ENCODE measurements at places on chromosomes 7 and 10.

GRCh38 chr10:132915411-132915810, 27.0 kb downstream of the CFAP46 start:
- H3K4me1 ChIP-seq, result no peaks in the 10 kb centered on the region
- H3K27ac ChIP-seq, result no peak overlapping the region
- no peak overlapping the region for H3K4me3 ChIP-seq
- H3K36me3 ChIP-seq, result no peaks in the 10 kb centered on the region
- no peak for DNase-seq
- H3K27me3 ChIP-seq, result peaks cover 55% of the 10 kb centered on the region

- no peak overlapping the region for H3K27ac ChIP-seq
- no peaks in the 10 kb centered on the region for H3K36me3 ChIP-seq
- peaks cover 11% of the 10 kb centered on the region for H3K4me1 ChIP-seq
- no peaks in the 10 kb centered on the region for H3K27me3 ChIP-seq
Measured at GRCh38 chr7:105871142-105871541, 5.3 kb downstream of the ATXN7L1 start.

DNA sequence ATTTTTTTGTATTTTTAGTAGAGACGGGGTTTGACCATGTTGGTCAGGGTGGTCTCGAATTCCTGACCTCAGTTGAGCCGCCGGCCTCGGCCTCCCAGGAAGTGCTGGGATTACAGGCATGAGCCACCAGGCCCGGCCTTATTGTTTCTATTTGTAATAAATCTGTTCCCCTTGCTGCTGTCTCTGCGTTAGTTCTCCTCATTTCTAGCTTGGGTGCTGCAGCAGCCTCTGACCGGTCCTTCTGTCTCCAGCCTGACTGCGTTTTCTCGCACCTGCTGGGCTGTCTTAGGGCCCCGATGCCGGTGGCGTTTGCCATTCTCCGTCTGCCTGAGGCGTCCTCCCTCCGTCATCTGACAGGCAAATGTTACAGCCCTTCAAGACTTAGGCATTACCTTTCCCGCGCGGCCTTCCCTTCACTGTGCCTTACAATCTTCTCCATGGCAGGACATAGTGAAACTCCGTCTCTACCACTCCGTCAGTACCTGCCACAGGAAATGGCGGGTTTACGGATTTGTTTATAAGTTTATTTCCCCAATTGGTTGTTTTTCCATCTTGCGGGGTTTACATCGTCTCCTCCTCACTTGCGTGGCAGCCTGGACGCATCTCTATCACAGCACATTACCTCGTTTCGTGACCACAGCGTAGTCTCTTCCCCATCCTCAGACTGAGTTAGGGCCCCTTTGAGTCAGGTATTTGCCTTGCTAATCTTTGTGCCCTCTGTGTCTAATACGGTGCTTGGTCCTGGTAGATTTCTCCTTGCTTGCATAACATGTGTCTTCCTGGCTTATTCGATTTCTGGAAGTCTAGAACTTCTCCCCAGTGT, 2.3 kb upstream of the GIMAP8 start:
- no peaks in the 10 kb centered on the region for H3K36me3 ChIP-seq
- no peak overlapping the region for H3K27ac ChIP-seq
- DNase-seq, result no peak
- H3K4me1 ChIP-seq, result no peaks in the 10 kb centered on the region

- H3K27ac ChIP-seq, result no peak overlapping the region
- DNase-seq, result no peak
- no peak overlapping the region for H3K4me3 ChIP-seq
- H3K27me3 ChIP-seq, result no peaks in the 10 kb centered on the region
- H3K36me3 ChIP-seq, result no peaks in the 10 kb centered on the region
- no peaks in the 10 kb centered on the region for H3K4me1 ChIP-seq
Measured at GRCh38 chr7:39664057-39664456, 40.7 kb downstream of the RALA start.

DNA sequence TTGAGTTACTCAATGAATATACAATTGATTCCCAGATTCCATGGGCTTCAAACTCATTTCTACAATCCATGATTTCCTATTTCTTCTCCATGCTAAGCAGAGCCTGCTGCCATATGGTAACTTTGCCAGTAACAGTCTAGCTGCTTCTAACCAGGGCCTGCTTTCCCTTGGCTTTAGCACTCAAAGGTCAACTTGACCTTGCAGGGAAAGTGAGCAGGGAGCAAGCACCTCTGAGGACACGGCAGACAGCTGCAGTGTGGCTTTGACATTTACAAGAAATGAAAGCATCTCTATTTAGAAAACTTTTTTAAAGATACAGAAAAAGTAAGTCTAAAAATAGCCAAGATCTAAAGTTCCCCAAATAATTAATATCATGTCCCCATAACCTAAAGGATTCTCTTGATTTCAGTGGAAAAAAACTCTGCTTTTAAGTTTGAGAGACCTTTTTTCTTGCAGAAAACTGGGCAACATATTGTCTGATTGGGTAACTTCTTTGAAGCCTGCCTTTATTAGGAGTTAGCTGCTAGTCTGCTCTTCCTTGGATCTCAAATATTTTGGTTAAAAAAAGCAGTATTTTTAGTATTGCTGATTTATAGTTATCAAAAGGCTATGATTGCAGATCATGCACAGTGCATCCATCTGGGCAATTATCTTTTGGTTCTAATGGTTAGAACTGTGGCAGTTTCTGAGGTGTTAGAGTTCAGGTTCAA, 257.9 kb downstream of the AHR start:
- no peak overlapping the region for H3K4me3 ChIP-seq
- DNase-seq, result no peak
- peaks cover 32% of the 10 kb centered on the region for H3K4me1 ChIP-seq
- H3K27me3 ChIP-seq, result no peaks in the 10 kb centered on the region

DNA sequence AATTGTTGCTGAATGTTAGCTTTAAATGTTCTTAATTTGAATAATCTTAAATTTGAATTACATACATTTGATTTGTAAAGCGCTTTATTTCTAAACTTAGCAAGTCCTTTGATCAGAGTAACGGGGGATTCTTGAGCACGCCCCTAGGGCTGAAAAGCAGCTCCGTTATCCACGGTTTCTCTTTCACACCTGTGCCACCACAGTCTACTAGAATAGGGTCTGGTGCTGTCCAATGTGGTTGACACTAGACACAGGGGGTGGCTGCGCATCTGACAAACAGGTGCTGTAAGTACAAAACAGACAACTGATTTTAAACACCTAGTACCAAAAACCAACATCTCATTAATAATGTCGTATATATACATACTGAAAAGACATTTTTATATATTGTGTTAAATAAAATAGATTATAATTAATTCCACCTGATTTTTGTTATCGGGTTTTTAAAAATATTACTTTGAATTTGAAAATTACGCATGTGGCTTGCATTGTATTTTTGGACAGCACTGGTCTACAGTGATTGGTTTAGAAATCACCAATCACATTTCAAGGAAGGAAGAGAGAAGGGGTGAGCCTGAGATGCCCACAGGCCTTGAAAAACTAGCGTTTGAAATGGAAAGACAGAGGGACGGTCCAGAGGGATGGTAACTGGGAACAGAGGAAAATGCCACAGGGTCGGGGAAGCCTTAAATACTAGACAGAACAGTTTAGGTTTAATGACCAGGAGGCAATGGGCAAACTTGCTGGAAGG, 7.3 kb downstream of the SEPHS1 start:
- H3K27me3 ChIP-seq, result no peaks in the 10 kb centered on the region
- peaks cover 16% of the 10 kb centered on the region for H3K36me3 ChIP-seq
- H3K27ac ChIP-seq, result no peak overlapping the region
- H3K4me3 ChIP-seq, result no peak overlapping the region
- no peak for DNase-seq

DNA sequence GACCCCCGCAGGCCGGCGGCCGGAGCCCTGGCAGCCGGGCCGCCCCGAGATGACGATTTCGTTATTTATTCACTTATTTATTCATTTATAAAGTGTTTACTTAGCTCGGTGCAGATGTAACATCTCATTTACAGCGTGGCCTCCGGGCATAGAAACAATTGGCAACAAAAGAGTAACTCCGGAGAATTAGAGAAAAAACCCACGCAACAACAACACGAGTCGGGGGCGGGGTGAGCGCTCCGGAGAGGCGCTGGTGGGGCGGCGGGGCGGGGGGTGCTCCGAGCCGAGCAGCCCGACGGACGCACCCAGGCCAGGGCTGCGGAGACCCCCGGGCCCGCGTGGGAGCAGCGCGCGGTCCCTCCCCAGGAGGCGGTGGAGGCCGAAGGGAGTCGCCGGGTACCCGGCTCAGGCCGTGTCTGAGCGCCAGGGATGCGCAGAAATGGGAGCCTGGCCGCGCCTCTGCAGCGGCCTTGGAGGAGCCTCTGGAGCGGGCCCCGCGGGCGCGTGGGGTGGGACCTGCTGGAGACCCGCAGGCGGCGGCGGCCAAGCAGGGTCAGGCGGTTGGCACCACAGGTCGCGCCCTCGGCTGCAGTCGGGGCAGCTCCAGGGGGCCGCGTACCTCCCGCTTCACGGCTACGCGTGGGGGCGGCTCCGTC, 14.3 kb downstream of the UNCX start:
- H3K27me3 ChIP-seq, result peaks cover 14% of the 10 kb centered on the region
- peaks cover 39% of the 10 kb centered on the region for H3K4me1 ChIP-seq
- H3K27ac ChIP-seq, result no peak overlapping the region
- no peak for DNase-seq
- no peaks in the 10 kb centered on the region for H3K36me3 ChIP-seq

DNA sequence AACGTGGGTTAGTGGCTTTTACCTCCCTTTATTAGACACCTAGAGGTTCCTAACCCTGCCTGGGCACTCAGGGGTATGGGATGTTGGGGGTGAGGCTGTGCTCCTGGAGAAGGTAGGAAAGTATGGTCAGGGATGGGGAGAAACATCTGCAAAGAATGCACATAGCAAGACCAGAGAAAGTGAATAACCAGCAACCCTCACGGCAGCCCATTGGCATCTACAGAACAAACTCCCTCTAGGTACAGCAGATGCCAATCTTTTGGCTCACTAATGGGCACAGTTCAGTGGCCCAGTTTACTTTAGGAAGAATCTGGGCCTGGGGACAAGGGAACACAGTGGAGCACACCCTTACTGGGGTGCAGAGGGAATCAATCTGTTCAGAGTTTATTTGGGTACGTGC, 143.9 kb downstream of the JAZF1 start:
- no peak overlapping the region for H3K4me3 ChIP-seq
- H3K36me3 ChIP-seq, result no peaks in the 10 kb centered on the region
- no peaks in the 10 kb centered on the region for H3K27me3 ChIP-seq
- H3K27ac ChIP-seq, result peak overlapping the region; percentile 37

All from tibial artery (tissue), 4 donors.